ENCODE measurements at places on chromosomes 2 and 18.

DNA sequence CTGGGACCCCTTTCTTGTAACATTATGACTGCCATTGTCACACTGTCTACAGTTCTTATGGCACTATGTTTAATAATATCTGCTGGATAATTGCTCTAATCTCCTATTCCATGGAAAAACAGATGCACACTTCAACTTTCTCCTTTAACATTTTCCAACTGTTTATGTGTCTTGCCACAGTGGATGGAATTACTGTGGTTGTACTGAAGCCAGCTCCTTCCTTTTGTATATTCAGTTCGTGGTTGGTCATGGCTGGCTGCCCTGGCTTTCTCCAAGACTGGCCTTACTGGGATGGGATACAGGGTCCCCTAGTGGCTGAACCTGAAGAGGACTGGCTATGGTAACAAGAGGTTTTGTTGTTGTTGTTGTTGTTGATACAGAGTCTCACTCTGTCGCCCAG lies 113.9 kb downstream of the SS18 start:
- no peak for DNase-seq

DNA sequence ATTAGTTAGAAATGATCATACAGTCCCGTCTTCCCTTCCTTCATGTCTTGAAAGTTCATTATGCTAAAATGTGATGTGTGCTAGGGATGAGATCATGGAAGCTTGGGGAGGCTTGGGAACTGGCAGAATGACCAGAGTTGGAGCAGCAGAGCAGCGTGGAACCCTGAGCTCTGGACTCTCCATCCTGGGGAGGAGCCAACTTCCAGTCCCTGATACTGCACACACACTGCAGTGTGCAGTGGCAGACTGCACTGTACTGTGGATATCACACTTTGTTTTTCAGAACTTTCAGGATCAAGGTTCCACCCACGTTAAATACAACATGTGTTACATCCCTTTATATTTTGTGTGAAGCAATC lies 27.3 kb upstream of the GREB1 start:
- DNase-seq, result no peak

DNA sequence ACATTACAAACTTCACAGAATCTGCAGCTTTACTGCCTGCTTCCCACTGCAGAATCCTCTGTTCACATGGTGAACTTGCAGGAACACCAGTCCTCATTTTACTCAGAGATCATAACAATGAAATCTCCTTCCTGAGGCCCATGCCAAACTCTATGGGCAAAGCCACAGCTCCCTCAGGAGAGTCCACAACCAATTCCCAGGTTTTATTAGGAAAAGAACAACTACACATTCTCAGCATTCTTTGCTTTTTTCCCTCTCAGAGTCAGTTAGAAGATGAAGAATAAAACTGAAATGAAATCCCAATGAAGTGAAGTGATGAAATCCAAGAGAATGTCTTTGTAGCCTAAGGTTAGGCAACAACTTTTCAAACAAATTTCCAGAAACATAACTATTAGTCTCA lies 233.7 kb downstream of the DSEL start:
- DNase-seq, result no peak

GRCh38 chr2:226184940-226185615 lies 614.5 kb downstream of the IRS1 start:
- no peak for DNase-seq

GRCh38 chr2:203909974-203910373 lies 26.6 kb upstream of the ICOS start:
- DNase-seq, result no peak

GRCh38 chr2:46564811-46565241 lies 85.5 kb downstream of the TMEM247 start:
- DNase-seq, result no peak

DNA sequence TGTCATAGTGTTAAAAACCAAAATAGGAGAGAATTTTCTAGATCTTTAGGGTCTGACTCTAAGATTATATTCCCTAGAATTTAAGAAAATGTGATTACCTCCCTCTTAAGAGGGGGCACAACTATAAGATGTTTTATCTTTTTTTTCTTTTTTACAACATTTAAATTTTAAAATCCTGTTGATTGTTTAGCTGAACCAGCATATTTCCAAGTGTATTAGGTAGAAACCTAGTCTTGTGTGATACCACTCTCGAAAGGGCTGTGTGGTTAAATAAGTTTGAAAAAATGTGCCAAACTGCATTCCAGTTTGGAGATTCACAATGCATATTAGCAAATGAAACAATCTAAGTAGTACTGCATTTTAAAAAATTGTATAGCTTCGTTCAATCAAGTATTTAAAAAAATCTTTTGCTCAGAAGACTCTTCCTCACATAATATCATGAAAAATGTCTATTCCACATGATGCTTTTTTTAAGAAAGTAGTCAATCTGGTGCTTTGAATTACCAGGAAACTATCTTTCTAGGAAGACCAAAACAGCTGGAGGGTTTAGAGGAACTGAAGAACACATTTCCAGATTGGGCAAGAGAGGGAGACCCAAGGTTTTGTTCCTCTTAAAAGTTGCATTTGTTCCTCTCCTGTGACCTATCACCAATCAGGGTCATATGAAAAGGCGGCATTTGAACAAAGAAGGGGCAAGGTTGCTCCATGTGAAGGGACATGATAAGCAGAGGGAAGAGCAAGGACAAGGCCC lies 98.8 kb downstream of the DPP4 start:
- no peak for DNase-seq

DNA sequence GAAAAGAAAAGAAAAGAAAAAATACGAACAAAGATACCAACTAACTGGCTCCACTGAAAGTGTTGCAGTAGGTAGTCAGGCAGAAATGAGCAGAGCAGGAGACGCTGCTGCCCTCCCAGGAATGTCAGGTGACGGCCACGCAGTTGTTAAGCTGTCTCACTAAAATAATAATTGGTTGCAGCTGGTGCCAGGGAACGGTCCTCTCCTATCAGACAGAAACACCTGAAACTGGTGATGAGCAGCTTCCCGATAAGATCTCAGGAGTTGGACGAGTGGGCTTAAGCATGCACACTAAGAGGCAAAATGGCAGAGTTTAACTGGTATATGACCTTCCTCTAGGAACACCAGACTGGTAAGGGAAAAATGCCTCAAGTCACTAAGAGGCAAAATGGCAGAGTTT lies 611.1 kb downstream of the ZEB2 start:
- DNase-seq, result no peak

DNA sequence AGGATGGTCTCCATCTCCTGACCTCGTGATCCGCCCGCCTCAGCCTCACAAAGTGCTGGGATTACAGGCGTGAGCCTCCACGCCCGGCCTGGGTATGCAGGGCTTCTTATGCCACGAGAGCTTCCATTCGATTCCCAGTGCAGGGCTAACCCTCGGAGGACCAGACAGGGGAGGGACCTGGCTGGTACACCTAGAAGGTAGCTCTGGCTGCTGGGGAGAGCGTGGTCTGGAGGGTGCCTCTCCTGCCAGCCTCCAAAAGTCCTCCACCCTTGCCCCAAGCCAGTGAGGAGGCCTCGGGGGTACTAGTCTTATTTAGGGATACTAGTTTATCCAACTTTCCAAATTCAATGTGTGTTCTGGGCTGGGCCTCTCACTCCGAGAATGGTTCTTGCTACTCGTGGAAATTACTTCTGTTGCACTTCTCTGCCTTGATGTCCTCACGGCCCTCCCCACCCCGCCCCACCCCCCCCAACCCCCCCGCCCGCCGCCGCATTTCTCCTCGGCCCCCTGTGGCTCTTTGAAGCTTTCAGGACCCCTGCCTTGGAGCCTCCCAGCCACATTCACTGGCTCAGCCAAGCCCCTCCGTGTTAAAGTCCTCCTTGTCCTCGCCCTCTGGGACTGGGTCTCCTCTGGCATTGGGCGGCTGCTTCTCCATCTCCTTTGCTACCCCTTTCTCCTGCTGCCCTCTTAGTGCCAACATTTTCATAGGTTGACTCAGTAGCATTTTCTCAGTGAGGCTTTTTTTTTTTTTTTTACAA lies 143.0 kb upstream of the EPAS1 start:
- no peak for DNase-seq

- DNase-seq, result no peak
Observed at GRCh38 chr18:50143886-50144285, 51.1 kb downstream of the MYO5B start.

DNA sequence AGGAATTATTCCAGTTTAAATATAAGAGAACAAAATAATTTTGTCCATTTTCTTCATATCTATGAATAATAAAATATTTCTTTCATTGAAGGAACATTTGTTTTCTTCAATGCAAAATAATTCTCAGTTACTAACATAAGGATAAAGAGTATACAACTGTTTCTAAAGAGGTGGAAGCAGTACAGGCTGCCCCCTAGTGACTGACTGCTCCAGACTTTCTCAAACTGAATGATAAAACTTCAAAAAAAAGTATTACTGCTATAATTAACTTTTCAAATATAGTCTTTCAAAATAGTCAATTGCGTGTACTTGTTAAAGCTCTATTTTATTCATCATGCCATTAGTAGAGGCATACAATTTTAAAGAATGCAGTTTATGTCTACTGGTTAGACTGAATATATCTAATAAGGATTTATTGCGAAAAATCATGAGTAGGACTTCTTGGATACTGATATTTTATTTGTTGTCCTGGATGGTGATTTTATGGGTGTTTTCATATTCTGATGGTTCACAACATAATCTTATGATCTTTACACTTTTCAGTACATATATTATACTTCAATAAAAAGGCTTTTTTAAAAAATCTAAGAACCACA lies 100.1 kb downstream of the WDPCP start:
- DNase-seq, result peak; percentile 13

DNA sequence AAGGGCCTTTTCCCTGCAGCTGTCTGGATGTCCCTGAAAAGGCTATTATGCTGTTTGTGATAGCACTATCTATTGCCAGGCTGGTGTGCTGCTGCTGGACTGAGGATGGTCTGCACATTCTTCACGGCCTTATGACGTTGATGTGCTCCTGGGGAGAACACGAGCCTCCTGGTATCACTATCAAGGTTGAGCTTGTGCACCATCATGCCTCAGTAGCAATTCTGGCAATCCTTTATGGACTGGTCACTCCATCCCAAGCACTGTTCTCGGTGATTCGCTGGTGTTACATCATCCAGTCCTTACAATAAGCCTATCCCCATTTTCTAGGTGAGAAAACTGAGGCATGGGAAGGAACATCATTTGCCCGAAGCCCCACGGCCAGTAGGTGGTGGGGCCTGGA lies 18.2 kb upstream of the CCBE1 start:
- DNase-seq, result no peak

GRCh38 chr2:117856415-117857210 lies 42.1 kb downstream of the DDX18 start:
- peak; percentile 70 for DNase-seq

DNA sequence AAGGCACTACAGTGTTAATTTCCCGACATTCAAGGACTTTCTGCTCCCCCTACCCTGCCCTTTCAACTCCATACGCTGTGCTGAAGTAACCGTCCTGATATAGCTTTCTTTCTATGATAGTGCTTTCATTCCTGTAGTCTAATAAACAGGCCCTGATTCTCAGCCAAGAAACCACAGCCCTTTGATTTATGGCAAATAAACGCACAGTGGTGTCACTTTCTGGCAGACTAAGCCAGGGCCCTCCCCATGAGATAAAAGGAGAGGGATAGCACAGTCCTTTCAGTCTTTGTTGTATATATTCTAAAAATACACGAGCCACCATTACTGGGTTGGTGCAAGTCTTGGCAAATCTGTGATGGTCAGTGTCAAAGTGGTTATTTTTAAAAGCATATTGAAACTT lies 291.2 kb downstream of the ALPK2 start:
- DNase-seq, result no peak

- no peak for DNase-seq
Observed at GRCh38 chr2:15672961-15673918, 81.6 kb downstream of the DDX1 start.

GRCh38 chr2:101296371-101296770 lies 12.1 kb downstream of the RNF149 start:
- no peak for DNase-seq

- no peak for DNase-seq
Observed at GRCh38 chr2:142878031-142878678, 691 bp downstream of the KYNU start.

DNA sequence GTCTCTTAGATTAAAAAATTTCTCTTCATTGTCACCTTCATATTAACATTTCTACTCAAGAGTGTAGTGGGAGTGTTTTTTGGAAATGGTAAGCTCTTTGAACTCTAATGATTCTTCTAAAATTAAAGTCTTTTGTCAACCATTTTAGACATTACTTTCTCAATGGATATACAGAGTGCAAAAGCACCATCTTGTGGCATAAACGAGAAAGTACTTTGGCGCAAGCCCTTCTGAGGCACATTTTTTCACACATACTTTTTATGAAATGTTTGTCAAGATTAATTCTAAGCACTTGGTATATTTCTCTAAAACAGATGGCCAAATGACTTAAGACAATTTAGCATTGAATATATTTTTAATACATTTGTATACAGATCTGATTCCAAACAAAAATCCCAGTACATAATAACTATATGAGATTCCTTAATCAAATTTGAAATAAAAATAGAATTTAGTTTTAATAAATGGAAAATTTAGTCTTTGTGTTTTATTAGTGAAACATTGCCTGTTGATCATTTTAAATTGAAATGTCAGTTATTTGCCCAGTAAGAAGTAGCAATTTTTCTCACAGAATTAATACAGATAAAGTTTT lies 63.3 kb upstream of the GALNT5 start:
- DNase-seq, result peak; percentile 65

GRCh38 chr2:241350878-241351639 lies 5.0 kb upstream of the FARP2 start:
- DNase-seq, result no peak

GRCh38 chr2:152525277-152525838 lies 190.4 kb downstream of the FMNL2 start:
- DNase-seq, result peak; percentile 77

Measured in kidney capillary endothelial cell (primary cell).